Aorta (tissue), 5 donors: ENCODE measurements at places on chromosomes 11 and 22. TPM values are rescaled to one million over a fixed set of nuclear protein-coding genes. Genes with fewer than 3 reads are reported as not detected.

Gene MYBPC3
- 0.42 TPM for total RNA-seq

Gene GRK3
- 11.4 TPM for total RNA-seq

Gene NECTIN1
- 5.5 TPM for total RNA-seq

Gene SLC22A25
- not detected for total RNA-seq

Gene RAPSN
- 0.71 TPM for total RNA-seq

Gene C22orf15
- 0.69 TPM for total RNA-seq

Gene ANO1
- 65.6 TPM for total RNA-seq

GRCh38 chr11:125935618-125936199 lies 10.1 kb upstream of the VSIG10L2 start:
- no peak for DNase-seq

GRCh38 chr11:122882189-122882856 lies at the start of gene JHY:
Gene JHY (plus strand): TSS chr11:122882759. CDS start chr11:122885850, 3,091 bp downstream.
- peak; percentile 75 for DNase-seq

GRCh38 chr11:88250566-88251242 lies 75.5 kb upstream of the RAB38 start:
- DNase-seq, result no peak

GRCh38 chr11:88383447-88383846 lies 45.9 kb upstream of the CTSC start:
- no peak for DNase-seq

- no peak for DNase-seq
Measured at GRCh38 chr11:110077831-110078325, 15.3 kb upstream of the ZC3H12C start.

- no peak for DNase-seq
Measured at GRCh38 chr11:113339929-113340589, 25.7 kb downstream of the TTC12 start.

GRCh38 chr11:75568616-75569219 lies 6.7 kb downstream of the SERPINH1 start:
- no peak for DNase-seq

DNA sequence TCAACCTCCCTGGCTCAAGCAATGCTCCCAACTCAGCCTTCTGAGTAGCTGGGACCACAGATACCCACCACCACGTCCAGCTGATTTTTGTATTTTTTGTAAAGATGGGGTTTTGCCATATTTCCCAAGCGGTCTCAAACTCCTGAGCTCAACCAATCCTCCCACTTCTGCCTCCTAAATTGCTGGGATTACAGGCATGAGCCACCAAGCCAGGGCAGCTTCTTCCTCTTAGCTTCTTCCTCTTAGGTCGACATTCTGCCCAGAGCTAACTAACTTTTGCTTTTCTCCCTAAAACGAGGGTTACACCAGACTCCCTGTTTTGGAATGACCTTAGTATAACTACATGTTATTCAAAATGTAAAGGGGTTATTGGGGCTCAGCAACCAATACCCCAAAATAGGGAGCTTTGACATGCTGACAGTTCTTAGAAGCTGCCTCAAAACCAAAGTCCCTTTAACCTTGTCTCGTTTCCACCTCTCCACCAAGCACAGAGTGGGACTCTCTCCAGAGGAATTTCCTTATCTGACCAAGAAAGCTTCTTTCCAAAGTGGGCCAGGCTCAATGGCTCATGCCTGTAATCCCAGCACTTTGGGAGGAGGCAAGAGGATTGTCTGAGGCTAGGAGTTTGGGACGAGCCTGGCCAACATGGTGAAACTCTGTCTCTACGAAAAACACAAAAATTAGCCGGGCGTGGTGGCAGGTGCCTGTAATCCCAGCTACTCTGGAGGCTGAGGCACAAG lies 7.0 kb downstream of the HPS5 start:
- no peak for DNase-seq

GRCh38 chr11:78840200-78840599 lies 265.5 kb upstream of the NARS2 start:
- no peak for DNase-seq

DNA sequence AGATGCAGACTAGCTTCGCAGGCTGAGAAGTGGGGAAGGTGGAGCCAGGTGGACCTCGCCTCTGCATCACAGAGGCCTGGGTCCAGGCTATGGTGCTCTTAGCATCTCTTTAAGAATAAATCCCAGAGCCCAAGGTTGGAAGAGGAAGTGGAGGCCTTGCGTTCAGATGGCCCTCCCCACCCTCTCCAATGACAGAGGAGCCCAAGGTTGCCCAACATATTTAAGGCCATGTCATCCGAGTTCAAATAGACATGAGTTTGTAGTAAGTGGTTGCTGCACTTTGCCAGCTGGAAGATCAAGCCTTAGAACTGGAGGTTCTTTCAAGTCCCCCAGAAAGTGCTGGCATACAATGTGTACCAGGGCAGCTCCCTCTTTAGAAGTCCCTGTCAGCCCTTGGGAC lies 47.1 kb upstream of the HORMAD2 start:
- no peak for DNase-seq

- DNase-seq, result no peak
Measured at GRCh38 chr22:31578171-31578570, 81.8 kb downstream of the SFI1 start.

DNA sequence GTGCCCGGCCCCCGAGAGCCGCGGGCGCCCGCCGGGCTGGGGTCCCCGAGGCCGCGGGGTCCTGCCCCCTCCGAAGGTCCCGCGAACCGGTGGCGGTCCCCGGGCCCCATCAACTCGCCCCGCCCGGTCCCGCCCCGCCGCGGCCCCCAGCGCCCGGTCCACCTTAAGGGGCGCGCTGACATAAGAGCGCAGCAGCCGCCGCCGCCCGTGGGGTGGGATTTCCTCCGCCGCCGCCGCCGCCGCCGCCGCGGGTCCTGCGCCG lies at the start of gene ZDHHC8:
ZDHHC8 (plus strand) TSS at position 208 of the 262 bp plus-strand sequence. CDS start 144 bp downstream, outside the sequence.
- no peak for DNase-seq

DNA sequence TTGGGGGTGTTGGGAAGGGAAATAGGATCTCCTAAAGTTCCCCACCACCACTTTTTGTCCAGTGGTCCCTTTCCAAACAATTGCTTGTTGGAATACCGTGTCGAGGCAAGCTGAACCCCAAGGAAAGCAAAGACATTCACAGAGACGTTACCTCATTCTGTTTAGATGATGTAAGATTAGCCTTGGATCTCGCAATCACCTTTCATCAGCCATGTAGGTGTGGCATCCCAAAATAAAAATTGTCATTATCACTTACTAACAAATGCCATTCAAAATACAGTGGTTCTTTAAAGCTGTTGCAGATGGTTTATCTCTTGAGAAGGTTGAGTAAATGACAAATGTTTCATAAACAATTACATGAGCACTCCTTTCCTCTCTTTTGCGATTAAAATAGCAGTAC lies 86.5 kb upstream of the SLC25A18 start:
- no peak for DNase-seq

DNA sequence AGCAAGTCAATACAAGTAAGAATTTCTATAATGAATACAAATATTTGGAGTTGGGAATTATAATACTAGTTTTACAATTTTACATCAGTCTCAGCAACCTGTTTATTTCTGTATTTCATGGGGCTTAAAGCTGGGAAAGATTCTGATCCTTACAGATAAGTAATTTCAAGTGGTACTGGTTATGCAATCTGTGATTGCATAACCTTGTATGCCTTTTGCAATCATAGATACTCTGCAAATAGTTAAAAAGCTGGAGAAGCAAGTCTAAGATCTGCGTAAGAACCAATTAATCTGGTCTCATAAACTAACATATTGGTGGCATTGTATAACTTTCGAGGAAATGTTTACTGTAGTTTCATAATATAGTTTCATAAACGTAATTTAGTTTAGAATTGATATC lies 198.3 kb upstream of the PGR start:
- DNase-seq, result no peak

DNA sequence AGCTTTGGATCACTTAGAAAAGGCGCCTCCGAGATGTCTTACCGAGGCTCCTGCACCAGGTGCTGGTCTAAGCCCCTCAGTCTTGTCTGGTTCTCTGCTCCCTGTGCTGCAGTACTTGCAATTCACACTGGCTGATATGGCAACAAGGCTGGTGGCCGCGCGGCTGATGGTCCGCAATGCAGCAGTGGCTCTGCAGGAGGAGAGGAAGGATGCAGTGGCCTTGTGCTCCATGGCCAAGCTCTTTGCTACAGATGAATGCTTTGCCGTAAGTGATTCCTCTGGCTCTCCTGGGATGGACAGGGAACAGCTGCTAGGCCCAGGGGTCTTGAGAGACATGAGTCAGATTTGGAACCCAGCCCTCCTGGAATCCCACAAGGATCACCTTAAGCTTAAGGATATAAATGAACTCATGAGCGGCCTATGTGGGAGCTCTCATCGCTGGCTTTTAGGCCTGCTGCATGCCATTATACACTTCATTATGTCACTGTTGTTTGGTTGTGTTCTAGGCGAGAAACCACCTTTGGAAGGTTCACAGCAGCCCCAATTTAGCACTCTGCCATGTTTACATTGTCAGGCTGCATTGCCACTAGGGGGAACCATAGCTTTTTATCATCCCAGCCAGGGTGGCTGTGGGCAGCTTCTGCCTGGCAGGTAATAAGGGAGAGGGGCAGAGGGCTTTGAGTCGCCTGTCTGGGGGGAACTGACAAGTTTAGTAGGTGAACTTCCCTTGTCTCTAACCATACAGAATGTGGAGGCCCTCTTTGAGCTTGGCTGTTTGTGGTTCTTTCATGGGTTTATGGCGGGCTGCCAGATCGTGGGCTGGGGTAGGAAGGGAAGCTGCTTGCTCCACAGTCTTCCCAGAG lies 8.5 kb downstream of the ACAD8 start:
- DNase-seq, result no peak

DNA sequence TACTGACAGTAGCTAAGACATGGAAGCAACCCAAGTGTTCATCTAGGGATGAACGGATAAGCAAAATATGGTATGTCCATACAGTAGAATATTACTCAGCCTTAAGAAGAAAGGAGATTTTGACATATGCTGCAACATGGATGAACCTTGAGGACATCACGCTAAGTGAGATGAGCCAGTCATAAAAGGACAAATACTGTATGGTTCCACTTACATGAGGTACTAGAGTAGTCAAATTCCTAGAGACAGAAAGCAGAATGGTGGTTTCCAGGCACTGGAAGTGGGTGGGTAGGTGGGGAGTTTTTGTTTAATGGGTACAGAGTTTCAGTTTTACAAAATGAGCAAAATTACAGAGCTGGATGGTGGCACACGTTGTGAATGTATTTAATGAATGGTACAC lies 18.1 kb downstream of the CHST1 start:
- no peak for DNase-seq

- DNase-seq, result no peak
Measured at GRCh38 chr11:7858006-7858405, 61.3 kb upstream of the OR5P2 start.

GRCh38 chr11:78417888-78418583 lies 416 bp upstream of the GAB2 start:
- DNase-seq, result peak; percentile 93

DNA sequence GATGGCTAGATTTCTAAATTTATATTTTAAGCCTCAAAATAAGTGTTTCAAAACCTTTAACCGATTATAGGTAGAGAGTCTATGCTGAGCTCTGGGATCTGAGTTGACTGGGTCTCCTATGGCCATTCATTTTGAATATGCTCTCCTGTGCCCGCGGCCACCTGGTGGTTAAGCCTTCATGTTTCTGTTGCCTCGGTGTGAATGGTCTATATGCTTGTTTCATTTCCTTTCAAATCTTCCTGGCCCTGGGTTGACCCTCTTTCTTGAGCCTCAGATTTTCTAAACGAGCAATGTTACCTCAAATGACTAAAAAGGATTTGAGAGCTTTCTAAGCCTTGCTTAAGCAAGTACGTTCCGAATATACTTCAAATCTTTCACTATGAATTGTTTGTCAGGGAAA lies 789.4 kb upstream of the KIRREL3 start:
- DNase-seq, result no peak

DNA sequence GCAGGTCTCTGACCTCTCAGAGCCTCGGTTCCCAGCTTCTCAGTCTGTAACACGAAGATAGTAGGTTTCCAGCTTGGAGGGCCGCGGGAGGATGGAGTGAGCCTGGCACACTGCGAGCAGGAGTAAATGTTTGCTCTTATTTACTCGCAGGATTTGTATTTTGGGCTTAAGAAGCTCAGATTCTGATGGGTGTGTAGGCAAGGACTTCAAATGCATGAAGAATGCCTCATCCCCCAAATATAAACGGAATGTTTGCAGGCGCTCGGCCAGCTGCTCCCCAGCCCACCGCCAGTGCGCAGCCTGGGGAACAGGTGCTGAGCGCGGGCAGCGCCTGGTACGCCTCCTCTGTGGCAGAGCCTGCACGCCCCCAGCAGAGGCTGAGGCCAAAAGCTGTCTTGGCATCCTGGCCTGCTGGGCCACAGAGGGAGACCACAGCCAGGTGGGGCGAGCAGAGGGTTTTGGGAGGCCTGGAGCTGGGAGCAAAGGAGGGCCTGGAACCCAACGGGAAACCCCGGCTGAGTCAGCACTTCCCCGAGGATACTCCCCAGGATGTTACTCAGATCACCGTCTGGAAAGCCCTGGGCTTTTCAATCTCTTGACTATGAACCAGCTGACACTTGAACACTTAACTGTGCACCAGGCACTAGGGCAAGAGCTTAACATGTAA lies 9.4 kb downstream of the EHD1 start:
- DNase-seq, result peak; percentile 75

- no peak for DNase-seq
Measured at GRCh38 chr11:33830903-33831648, 56.8 kb upstream of the FBXO3 start.

DNA sequence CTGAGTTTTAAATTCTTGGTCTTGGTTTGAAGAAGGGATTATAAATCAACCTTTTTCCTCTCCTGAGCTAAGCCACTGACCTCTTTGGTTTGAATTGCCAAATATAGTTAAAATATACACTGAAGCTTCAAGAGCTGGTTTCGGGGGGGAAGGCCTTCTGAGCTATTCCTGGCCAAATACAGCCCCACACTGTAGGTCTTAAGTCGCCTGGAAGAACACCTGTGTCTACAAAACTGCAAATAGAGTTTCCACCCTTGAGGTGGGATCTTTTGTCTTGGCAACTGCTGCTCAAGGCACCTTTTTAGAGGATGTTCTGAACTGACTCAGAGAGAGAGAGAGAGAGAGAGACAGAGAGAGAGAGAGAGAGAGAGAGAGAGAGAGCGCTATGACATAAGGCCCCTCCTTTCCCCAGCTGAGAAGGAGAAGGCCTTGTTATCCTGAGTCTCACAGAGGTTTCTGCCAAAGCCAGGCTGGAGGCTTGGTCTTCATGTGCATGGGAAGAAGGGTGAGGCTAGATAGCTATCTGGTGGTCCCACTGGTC lies 5.5 kb downstream of the ADM start:
- no peak for DNase-seq

- no peak for DNase-seq
Measured at GRCh38 chr11:65305501-65306268, 9.0 kb upstream of the CDC42EP2 start.

DNA sequence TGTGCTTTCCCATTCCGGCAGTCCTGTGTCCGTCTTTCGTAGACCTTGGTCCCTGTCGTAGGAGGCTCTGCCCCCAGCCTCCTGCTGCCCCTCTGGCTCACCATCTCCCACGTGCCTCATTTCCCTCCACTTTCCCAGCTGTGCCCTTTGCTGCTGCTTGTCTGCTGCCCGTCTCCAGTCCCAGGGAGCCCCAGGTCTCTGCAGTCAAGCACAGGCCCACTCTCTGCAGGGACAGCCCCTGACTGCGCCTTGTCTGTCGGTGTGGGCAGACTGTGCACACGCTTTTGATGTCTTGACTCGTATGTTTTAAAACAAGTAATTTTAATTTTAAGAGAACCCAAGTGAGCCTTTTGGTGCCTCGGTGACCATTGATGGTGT lies 12.4 kb downstream of the DGCR8 start:
- DNase-seq, result peak; percentile 18

GRCh38 chr22:40684728-40685127 lies 5.4 kb downstream of the MCHR1 start:
- DNase-seq, result no peak
